ENCODE measurements at places on chromosomes 13 and 19.

DNA sequence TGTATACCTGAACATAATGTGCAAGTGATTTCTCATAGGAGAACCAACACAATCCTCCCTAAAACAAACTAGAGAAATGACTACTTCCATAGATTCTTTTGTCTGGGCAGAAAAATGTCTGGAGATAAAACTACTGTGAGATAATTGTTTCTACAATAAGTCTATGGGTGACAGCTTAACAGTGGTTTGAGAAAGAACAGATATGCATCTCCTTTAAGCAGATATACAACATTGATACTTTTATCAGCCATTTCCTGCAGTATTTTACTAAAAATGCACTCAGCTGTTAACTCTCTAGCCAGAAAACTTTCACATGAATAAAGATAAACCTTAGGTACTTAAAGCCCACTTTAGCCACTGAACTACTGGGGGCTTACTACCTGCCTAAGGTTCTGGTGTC, 1132.4 kb downstream of the EFNB2 start:
- DNase-seq, result no peak

DNA sequence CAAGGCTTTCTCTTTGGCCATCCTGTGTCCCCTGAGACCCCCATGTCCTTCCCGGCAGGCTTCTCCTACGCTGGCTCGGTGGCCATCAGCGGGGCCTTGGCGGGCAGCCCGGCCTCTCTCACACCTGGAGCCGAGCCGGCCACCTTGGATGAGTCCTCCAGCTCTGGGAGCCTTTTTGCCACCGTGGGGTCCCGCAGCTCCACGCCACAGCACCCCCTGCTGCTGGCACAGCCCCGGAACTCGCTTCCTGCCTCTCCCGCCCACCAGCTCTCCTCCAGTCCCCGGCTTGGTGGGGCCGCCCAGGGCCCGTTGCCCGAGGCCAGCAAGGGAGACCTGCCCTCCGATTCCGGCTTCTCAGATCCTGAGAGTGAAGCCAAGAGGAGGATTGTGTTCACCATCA, 14.2 kb downstream of the PLEKHJ1 start:
- DNase-seq, result no peak

- DNase-seq, result no peak
Measured at GRCh38 chr13:27177852-27178251, 6.2 kb upstream of the USP12 start.

GRCh38 chr13:41520660-41521630, 63.6 kb downstream of the RGCC start:
- DNase-seq, result no peak

DNA sequence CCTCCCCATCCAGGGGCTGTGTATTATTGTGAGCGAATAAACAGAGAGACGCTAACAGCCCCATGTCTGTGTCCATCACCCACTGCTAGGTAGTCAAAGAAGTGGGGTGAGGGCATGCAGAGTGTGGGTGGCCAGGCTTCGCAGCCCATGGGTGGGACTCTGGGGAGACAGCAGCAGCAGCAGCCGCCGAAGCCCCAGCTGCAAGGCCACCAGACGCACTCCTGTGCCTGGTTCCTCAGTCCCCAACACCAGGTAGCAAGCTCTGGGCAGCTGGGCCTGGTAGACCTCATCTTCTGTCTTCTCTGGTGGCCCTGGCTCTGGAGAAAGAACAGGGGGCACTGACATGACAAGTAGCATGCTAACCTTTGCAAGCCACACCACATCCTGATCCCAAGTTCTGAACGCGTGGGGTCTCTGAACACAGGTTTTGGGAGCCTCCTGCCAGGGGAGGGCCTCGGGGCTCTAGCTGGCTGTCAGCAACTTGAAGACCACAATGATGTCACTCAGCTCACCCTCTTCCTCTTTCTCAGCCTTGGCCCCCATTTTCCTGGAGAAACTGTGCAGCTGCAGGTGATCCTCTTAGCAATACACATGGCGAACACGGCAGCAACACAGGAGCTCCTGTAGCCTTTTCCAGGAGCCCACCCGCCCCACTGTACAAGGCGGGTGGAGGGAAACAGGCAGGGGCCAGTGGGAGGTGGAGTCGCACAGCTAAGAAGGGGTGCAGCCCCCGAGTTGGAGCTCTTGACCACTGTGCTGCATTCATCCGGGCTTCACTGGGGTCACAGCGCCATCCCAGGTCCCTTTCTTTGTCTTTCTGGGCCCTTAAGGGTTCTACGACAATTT, 5.8 kb downstream of the FUZ start:
- no peak for DNase-seq

DNA sequence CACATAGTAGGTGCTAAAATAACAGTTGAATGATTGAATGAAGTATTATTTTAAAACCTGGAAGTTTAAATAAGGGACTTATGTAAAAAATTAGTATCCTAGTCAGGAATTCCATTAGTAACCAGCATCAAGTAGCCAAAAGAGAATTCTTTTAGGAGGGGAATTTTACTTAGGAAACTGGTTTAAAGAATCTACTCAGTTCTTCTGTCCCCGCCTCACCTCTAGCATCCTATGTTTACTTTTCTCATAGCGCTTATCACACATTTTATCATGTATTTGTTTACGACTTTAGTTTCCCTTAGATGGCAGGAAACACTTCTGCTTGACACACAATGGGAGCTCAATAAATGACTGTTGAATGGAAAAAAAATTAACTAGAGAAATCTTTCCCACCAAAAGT, 229.0 kb downstream of the KLF5 start:
- no peak for DNase-seq

GRCh38 chr19:2288338-2288817, 6.4 kb upstream of the PEAK3 start:
- DNase-seq, result no peak

GRCh38 chr19:43553656-43554055, 20.7 kb downstream of the ZNF575 start:
- DNase-seq, result no peak

DNA sequence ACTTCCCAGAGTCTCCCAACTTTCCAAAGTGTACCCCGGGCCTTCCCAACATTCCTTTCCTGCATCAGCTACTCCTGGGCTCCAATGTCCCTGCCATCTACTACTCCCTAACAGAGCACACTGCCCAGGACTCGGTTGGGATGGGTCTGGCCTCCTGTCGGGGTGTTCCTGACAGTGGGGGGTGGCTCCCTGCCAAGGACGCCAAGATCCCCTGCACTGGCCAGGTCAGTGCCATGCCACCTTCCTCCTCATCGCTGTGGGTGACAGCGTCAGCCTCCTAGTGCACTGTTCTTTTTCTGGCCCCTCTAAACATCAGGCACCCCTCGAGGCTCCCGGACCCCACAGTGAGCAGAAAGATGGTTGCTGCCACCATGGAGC, 13.8 kb downstream of the EPS15L1 start:
- no peak for DNase-seq

- no peak for DNase-seq
Measured at GRCh38 chr13:113049521-113049941, 56.1 kb upstream of the F7 start.

DNA sequence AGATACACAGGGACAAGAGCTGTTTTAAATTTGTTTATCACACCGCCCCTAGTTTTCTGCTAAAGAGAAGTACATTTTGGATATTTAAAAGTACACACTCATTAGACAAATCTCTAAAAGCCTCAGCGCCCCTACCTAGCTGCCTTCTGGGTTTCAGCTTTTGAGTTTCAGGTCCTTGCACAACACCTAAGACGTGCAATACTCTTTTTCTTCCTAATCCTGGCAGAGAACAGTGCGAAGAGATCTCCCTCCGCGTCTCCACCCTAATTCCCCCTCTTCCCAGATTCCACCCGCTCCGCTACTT, 421 bp upstream of the KLF5 start:
- no peak for DNase-seq

All from H4 (cell line).